Suprapubic skin (tissue), 4 donors: ENCODE measurements at places on chromosomes 1 and 21. TPM values are rescaled to one million over a fixed set of nuclear protein-coding genes. Genes with fewer than 3 reads are reported as not detected.

The OR2L2 gene
- total RNA-seq = not detected

The PLA2G2F gene
- 11.9 TPM for total RNA-seq

The KIAA1614 gene
- 4.4 TPM for total RNA-seq

The NEK2 gene
- total RNA-seq = 3.6 TPM

The PPIAL4G gene
- not detected for total RNA-seq

The NBPF26 gene
- 14.0 TPM for total RNA-seq

The C1orf167 gene
- total RNA-seq = 6.1 TPM

The LAD1 gene
- total RNA-seq = 303 TPM

The TRAF3IP3 gene
- not detected for total RNA-seq

The FGGY gene
- total RNA-seq = 17.5 TPM

The HJV gene
- total RNA-seq = not detected

The NHLH2 gene
- total RNA-seq = 1.5 TPM

The TP73 gene
- 16.5 TPM for total RNA-seq

The ADAMTS5 gene
- total RNA-seq = 15.0 TPM

The RGS5 gene
- total RNA-seq = 19.6 TPM

The SLC9C2 gene
- total RNA-seq = not detected

The HUNK gene
- total RNA-seq = 5.5 TPM

The TDRD10 gene
- total RNA-seq = 1.7 TPM

The RSBN1 gene
- total RNA-seq = 17.1 TPM

The LAX1 gene
- total RNA-seq = 0.45 TPM

The MROH7 gene
- 3.3 TPM for total RNA-seq

The HS2ST1 gene
- 11.7 TPM for total RNA-seq

The ACTL8 gene
- total RNA-seq = not detected

The S100A1 gene
- 17.9 TPM for total RNA-seq

The ANKRD13C gene
- 25.2 TPM for total RNA-seq

The FCRL5 gene
- total RNA-seq = not detected

The ALX3 gene
- total RNA-seq = not detected

The SMIM11 gene
- 6.5 TPM for total RNA-seq

The LENEP gene
- total RNA-seq = not detected

The C1orf115 gene
- total RNA-seq = 10.0 TPM

The TCEANC2 gene
- 5.2 TPM for total RNA-seq

The ZFP69B gene
- total RNA-seq = 0.79 TPM

The MYOC gene
- 0.34 TPM for total RNA-seq

The CA6 gene
- total RNA-seq = 28.2 TPM

The PGLYRP4 gene
- 35.0 TPM for total RNA-seq

The UBAP2L gene
- 124 TPM for total RNA-seq

The SZRD1 gene
- 59.5 TPM for total RNA-seq

The TACSTD2 gene
- 151 TPM for total RNA-seq

The ANKRD65 gene
- total RNA-seq = 7.2 TPM

The LMX1A gene
- total RNA-seq = not detected

The ELF3 gene
- total RNA-seq = 19.5 TPM
